Posterior cingulate gyrus (tissue), 11 donors: ENCODE measurements at places on chromosomes 6 and 20.

DNA sequence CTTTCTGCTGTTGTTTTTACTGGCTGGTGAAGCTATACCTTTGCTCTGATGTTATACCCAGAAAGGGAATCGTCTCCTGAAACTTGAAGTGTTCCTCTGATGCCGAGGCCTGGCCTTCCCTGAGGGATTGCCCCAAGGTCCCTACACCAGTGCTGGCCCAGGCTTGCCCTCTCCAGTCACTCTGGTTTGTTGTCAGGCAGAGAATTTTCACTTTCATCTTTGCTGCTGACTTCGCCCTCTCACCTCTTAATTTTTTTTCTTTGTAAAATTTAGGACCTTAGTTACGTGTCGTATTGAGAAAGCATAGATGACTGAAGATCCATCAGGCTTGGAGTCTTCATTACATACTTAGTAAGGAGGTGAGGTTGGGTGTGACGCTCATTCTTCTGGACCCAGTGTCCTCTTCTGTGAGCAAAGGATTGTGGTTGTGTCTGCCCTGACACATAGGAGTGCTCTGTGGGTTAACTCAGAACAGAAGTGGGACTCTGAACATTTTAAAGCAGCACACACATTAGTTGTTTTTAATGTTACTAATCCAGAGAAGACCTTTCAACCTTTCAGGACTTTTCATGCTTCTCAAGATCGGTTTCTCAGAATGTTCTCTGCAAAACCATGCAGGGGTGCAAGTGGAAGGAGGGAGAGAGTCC, 45.4 kb downstream of the TULP4 start:
- no peak for DNase-seq

GRCh38 chr20:3900187-3900604, 11.0 kb downstream of the PANK2 start:
- no peak for DNase-seq

DNA sequence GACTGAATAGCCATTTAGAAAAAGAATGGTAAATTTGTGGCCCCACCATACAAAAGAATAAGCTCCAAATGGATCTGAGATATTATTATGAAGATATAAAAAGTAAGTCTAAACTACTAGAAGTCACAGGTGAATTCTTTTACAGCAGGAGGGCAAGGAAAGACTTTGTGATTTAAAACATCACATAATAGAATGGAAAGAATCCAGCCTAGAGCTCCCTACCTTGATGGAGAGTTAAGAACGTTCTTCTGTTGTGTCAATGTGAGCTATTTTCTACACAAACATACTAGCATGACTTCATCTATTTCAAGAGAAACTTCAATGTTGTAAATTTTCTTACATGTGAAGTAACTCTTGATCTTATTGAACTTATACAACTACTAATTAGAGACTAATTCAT, 100.0 kb upstream of the NRSN1 start:
- no peak for DNase-seq

DNA sequence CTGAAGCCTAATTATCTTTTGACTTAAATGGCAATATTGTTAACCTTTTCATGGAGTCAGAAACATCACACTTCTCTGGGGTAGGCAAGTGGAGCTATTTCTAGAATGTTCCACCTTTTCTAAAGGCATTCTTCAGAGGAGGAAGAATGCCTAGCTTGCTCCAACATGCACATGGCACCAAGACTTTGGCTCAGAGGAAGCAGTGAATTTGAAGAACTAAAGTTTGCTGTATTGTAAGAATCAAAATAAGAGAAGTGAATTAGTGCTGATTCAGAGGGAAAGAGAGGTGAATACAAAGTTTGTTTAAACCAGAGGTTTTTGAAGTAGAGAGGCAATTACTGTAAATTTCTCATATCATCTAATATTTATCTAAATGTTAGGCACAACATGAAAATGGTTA, 92.2 kb downstream of the SOBP start:
- DNase-seq: no peak

GRCh38 chr20:3788685-3789155, 2.2 kb upstream of the CENPB start:
- DNase-seq: no peak

DNA sequence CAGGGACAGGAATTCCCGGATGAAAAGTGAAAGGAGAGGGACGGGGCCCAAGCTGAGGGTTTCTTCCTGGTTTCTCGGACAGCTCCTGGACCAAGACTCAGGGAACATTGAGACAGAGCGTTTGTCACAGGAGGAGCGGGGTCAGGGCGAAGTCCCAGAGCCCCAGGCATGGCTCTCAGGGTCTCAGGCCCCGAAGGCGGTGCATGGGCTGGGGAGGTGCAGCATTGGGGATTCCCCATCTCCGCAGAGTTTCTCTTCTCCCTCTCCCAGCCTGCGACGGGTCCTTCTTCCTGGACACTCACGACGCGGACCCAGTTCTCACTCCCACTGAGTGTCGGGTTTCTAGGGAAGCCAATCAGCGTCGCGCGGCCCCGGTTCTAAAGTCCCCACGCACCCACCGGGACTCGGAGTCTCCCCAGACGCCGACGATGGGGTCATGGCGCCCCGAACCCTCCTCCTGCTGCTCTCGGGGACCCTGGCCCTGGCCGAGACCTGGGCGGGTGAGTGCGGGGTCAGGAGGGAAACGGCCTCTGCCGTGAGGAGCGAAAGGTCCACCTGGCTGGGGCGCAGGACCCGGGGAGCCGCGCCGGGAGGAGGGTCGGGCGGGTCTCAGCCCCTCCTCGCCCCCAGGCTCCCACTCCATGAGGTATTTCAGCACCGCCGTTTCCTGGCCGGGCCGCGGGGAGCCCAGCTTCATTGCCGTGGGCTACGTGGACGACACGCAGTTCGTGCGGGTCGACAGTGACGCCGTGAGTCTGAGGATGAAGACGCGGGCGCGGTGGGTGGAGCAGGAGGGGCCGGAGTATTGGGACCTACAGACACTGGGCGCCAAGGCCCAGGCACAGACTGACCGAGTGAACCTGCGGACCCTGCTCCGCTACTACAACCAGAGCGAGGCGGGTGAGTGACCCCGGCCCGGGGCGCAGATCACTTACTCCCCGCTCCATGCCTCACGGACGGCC, 54.6 kb upstream of the POLR1H start:
- no peak for DNase-seq

DNA sequence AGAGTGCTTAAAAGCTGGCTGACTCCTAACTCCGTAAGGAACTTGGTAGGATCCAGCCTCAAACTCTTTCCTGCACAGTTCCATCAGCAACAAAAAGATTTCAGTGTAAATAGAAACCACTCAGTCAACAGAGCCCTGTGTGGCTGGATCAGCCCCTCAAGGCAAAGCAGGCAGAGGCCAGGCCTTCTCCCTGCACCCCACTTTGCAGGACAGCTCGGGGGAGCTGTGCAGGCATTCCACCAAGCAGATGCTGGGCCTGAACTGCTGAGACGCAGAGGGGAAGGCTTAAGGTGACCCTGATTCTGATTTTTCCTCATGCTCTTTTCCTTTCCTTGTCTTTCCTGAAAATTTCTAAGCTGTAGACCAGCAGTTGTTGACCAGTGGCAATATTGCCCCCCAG, 91.5 kb downstream of the NFATC2 start:
- DNase-seq: no peak

DNA sequence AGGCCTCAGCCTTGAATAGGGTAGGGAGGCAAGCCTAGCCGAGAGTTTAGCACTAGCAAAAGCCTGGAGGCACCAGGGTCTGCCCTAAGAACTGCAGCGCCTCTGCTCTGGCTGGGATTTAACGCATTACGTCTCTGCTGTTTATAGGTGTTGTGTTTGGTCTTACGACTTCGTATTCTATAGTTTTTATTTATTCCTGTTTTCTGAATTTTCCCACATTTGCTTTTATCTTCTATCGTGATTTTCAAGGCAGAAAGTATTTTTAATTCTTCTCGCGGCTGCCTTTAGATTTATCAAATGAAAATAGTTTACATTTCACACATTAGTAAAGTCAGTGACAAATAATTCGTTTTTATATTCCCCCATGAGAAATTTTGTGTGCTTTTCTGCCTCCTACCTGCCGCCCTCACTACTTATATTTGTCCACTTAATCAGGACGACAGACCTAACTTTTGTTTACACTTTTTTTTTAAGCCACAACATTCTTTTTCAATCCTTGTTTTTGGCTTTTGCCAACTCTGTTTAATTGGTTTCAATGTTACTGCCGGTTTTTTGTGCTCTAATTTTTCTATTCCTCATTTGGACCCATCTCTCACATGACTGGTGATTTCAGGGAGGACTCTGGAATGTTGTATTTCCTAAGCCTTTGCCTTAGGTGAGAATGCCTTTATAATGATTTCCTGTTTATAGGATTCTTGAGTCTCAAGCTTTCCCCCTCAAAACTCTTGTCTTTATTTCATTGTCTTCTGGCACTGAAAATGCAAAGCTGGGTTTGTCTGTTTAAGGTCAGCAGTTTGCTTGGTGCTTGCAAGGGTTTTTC, 1.3 kb upstream of the LZTS3 start:
- no peak for DNase-seq

- no peak for DNase-seq
Observed at GRCh38 chr6:42394151-42394550, 57.6 kb downstream of the TRERF1 start.

- no peak for DNase-seq
Observed at GRCh38 chr6:111980971-111981840, 72.7 kb upstream of the CCN6 start.

DNA sequence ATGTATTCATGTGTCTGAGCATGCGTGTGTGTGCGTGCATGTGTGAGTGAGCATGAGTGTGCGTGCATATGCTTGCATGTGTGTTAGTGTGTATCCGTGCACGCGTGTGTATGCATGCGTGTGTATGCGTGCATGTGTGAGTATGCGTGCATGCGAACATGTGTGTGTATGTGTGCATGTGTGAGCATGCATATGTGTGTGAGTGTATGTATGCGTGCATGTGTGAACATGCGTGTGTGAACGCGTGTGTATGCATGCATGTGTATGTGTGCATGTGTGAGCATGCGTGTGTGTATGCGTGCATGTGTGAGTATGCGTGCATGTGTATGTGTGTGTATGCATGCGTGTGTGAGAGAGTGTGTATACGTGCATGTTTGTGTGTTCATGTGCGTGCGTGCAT, 77.9 kb downstream of the SMOC2 start:
- no peak for DNase-seq

GRCh38 chr6:6964675-6965074, 143.1 kb upstream of the RREB1 start:
- DNase-seq: no peak

DNA sequence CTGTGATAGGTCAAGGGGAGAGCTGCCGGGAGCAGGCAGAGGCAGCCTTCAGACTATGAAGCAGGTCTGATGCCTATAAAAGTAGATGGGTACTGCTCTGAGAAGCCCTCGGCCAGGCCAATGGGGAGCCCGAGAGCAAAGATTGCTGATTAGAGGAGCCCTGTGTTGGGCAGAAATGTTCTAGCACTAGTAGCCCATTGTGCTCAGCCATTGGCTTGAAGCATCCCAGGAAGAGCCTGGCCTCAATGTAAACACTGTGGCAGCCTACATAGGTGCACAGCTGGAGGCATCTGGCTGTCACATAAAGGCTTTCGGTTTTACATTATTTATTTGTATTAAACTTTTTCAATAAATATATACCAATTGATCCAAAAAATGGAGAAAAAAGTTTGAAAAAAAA, 67.7 kb downstream of the SNAP25 start:
- no peak for DNase-seq

- no peak for DNase-seq
Observed at GRCh38 chr6:95227351-95227750, 350.0 kb upstream of the MANEA start.

DNA sequence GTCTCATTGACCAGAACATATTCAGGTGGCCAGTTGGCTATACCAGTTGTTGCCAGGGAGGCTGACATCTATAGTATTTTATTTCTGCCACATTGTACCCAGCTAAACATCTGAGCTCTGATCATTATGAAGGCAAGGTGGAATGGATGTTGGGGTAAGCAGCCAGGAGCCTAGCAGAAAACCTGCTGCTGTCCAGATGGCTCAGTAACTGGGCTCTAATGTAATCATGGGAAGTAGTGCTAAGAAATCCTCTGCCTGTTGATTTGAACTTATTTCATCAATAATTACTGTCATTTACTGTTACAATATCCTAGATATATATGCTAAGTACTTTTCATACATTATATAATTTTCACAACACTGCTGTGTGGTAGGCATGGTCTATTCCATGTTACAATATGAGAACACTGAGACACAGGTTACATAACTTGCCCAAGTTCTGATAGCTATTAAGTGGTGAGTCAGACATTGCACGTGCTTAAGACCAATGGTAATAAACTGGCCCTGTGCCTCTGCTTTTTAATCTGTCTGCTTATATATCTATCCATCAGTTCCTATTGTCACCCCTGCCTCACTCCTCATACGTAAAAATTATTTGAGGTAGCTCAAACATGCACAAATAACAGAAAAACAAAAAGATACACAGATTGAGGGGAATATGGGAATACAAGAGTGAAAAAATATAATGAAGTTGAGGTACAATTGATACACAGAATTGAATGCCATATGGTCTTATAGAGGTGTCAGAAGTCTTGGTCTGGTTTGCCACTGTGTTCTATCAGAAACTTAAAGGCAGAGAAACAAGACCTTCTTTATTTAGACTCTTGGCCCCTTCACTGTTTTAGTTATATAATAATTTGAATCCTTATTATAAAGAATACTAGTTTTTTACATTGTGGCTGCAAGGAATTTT, 25.2 kb downstream of the TBPL1 start:
- DNase-seq: no peak

DNA sequence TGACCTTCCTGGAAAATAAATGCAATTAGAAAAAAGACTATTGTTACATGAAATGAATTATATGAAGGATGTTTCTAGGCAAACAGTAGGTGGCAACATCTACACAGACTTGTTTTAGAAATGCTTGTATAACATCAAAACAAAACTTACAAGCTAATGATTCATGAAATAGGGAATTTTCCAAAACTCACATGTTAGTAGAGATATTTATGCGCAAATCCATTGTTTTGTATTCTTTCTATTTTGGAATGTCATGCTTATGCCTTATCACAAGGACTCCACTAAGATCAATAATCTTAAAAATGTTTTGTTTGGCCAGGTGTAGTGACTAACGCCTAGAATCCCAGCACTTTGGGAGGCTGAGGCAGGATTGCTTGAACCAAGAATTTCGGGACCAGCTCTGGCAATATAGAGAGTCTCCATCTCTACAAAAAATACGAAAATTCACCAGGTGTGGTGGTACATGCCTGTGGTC, 32.3 kb upstream of the LGSN start:
- DNase-seq: no peak

GRCh38 chr6:19320111-19320581, 517.0 kb upstream of the ID4 start:
- DNase-seq: no peak

DNA sequence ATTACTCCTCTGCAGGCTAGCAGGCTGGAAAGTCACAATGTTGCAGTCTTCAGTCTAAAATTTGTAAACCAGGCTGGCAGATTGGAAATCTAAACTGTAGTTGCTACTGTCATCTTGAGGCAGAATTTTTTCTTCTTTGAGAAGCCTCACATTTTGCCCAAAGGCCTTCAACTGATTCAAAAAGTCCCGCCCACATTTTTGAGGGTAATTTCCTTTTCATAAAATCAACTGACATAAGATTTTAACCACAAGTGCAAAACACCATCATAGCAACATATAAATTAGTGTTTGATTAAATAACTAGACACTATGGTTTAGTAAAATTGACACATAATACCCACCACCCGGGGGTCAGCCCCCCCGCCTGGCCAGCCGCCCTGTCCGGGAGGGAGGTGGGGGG, 28.4 kb downstream of the HLA-C start:
- no peak for DNase-seq

- no peak for DNase-seq
Observed at GRCh38 chr20:39532205-39532604, 570.1 kb downstream of the DHX35 start.
